Right ventricle myocardium inferior (tissue), 1 donor: ENCODE measurements at places on chromosomes 4 and X.
A peak's percentile ranks its signal among the peaks of the same experiment; 100 is the strongest.

- DNase-seq, result no peak
Measured at GRCh38 chr4:173257732-173258717, 76.1 kb downstream of the HMGB2 start.

DNA sequence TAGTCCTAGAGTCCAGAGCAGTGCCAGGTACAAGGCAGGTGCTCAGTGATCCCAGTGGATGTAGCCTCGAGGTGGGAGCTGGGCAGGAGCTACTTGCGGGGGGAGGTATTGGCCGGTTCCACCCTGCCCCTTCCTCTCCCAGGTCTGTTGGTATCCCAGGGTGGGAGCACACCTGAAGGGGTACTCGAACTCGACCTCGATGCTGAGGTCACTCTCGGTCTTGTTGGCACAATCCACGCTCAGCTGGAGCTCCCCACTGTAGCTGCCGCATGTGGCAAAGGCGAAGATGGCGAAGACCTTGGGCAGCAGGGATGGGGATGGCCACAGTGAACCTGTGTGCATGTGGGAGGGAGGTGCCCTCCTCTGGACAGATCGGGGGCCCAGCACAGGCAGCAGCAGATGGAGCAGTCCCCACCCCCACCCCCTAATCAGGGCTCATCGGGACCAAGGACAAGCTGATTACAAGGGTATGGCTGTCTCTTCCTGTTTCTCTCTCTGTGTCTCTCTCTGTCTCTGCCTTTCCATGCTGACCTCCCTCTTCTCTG, 2.4 kb downstream of the SYP start:
- DNase-seq, result no peak

DNA sequence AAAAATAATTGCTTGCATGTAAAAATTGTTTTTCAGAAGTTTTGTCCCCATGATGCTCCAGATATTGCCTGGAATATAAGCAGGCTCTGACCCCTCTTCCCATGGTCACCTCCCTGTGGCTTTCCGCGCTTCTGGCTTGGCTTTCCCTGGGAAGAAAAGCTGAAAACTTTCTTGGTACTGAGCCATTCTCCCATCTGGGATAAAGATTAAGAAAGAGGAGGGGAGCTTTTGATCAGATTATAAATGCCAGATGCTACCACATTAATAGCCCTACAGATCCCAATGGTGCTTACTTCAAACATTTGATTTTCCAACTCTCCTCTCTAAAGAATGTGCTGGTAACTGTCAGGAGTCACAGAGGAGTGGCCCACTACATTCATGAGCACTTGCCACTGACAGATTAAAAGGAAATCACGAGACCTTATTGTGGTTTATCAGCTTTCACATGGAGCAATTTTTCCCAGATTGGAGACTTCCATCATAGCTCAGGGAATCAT, 54.4 kb upstream of the GAB1 start:
- no peak for DNase-seq

- no peak for DNase-seq
Measured at GRCh38 chr4:86627462-86628135, 33.5 kb downstream of the PTPN13 start.

GRCh38 chr4:108346818-108347210, 178.1 kb upstream of the LEF1 start:
- DNase-seq, result no peak

DNA sequence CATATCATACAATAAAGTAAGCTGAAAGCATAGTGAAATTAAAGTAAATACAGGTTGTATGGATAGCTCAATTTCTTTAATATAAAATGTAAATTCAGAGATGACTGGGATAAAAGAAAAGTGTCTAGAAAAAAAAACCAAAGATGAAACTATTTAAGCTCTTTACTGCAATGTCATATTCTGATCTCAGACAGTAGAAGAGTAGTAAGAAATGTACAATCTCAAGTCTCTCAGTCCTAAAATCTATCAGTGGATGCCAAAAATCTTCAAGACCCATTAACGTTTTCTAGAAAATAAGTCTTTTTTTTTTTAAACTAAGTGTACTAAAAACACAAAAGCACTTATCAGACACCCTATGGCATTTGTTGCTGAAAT, 13.8 kb downstream of the MGARP start:
- no peak for DNase-seq

GRCh38 chr4:89653012-89653411, 183.9 kb downstream of the SNCA start:
- DNase-seq, result no peak

DNA sequence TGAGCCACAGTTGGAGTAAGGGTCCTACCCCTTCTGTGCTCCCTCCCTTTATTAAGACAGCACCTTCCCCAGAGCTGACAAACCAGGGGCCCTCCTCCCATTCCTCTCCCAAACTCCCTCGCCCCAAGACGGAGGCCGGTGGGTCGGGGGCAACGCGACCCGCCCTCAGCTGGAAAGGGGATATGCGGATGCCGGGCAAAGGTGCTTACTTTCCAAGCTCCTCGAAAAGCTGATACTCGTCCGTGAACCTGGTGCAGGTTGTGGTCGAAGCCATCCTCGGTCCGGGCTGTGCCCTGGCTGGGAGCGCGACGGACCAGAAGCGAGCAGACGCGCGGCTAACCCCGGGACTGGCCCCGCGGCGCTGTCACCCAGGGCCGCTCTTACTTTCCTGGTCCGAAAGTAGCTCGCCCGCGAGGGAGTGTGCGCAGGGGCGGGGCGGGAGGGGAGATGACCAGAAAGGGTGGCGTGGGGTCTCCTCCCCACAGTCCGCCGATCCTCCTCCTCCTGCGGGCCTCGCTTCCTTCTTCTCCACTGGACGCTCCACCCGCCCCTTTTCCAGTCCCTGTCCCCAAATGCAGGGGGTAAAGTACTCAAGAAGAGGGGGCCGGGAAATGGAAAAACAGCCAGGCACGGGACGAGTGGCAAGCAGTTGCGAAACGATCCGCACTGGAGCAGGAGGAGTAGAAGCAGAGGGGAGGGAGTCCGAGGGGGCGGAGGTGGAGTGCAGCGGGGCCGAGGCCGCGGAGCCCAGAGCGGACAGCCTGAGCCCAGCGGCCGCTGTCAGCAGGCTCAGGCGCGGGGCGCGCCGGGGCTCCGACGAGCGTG, 531 bp downstream of the CAMK2D start:
- DNase-seq, result peak; percentile 90

- no peak for DNase-seq
Measured at GRCh38 chr4:85420831-85421230, 54.1 kb upstream of the ARHGAP24 start.

- DNase-seq, result no peak
Measured at GRCh38 chrX:36609616-36610585, 398.3 kb upstream of the FAM47C start.

- DNase-seq, result no peak
Measured at GRCh38 chr4:1795299-1796195, 2.5 kb downstream of the FGFR3 start.

DNA sequence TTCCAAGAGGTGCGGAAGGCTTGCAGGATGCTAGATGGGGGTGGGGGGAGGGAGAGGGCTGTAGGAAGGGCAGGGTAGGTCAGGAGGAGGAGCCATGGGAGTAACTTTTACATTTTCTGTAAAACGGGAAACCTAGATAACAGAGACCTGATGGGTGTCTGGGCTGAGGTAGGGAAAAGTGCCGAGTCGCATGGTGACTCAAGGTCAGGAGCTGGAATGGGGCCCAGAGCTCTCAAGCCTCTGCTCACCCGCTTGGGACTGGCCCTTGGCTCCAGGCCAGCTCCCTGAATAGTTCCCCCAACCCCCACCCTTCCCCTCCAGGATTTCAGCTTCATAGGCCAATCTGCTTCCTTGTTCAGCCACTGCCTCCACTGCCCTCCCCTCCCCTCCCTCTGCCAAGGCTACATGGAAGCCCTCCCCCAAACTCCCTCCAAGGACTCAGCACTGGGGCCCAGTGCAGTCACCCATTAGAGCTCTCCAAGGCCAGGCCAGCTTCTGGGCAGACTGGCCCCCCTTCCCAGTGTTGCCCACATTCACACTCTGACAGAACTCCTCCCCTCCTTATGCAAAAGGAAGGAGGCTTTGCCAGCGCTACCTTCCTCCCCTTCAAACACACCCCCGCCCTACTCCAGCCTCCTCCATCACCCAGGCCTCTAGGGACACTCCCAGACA, 43.6 kb downstream of the TSC22D3 start:
- peak; percentile 91 for DNase-seq

DNA sequence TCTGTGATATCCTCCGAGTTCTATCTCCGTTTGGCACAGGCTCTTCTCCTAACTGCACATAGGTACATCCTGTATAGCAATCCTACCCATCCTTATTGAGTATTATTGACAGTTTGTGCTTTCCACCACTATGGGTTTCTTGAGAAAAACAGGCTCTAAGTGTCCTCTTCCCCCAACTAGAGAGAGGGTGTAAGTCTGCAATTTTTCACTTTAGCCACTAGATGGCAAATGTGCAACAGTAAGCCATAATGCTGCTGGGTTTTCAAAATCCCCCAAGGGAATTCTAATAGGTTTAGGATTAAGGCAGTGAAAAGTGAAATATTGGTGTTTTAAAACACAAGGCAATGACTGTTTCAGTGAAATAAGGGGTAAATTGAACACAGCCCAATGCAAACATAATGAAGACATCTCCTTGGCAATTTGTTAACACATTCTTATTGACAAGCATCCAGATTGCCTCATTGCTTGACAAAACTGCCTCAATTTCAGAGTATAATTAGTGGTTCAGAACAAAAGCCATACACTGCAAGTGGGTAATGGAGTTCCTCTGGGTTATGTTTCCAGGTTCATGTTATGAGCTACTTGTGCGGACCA, 239.0 kb upstream of the HTR2C start:
- DNase-seq, result no peak

GRCh38 chrX:68988865-68989264, 160.0 kb downstream of the EFNB1 start:
- no peak for DNase-seq
